ENCODE measurements at places on chromosomes 7 and 10. TPM values are rescaled to one million over a fixed set of nuclear protein-coding genes. Genes with fewer than 3 reads are reported as not detected.

- no peak for DNase-seq
Measured at GRCh38 chr7:133015888-133016287, 66.0 kb downstream of the CHCHD3 start.

Gene PIK3AP1
- total RNA-seq: 157 TPM

Gene EPO
- total RNA-seq: not detected

GRCh38 chr7:22662036-22662435, 65.0 kb upstream of the IL6 start:
- DNase-seq: no peak

- no peak for DNase-seq
Measured at GRCh38 chr10:62960416-62960815, 144.2 kb upstream of the EGR2 start.

Measured in activated B cell treated with CpG ODN at 0.5 μM for 24 hours (primary cell).